ENCODE measurements at places on chromosomes 12 and 14. TPM values are rescaled to one million over a fixed set of nuclear protein-coding genes. Genes with fewer than 3 reads are reported as not detected.

GRCh38 chr12:585062-586061 is 77.9 kb downstream of the NINJ2 start:
- H3K4me3 ChIP-seq = no peak overlapping the region
- H3K4me1 ChIP-seq = peaks cover 4% of the 10 kb centered on the region

DNA sequence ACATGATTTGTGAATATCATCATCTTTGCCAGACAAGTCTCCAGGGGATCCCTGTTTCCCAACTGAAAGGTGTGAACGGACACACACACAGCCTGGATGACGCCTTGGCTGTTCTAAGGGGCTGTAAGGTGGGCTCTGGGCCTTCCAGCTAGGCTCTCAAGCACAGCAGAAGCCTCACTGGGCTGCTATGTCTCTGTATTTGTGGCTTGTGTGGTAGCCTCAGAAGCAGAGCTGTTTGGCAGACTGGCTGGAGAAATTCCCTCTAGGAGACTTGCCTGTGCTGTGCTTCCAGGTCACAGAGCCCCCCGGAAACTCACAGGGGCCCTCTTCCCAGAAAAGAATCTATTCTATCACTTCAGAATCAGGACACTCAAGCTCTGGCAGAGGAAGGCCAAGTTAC is 21.4 kb downstream of the OTUB2 start:
- H3K27ac ChIP-seq = no peak overlapping the region
- H3K4me3 ChIP-seq = no peak overlapping the region
- DNase-seq = no peak
- H3K4me1 ChIP-seq = peaks cover 7% of the 10 kb centered on the region
- H3K36me3 ChIP-seq = peaks cover 59% of the 10 kb centered on the region
- no peaks in the 10 kb centered on the region for H3K27me3 ChIP-seq

RBM23 gene
- 81.1 TPM for total RNA-seq

- H3K36me3 ChIP-seq = peaks cover 77% of the 10 kb centered on the region
- peaks cover 68% of the 10 kb centered on the region for H3K4me1 ChIP-seq
- H3K27ac ChIP-seq = peak overlapping the region; percentile 78
- no peaks in the 10 kb centered on the region for H3K27me3 ChIP-seq
- H3K4me3 ChIP-seq = no peak overlapping the region
Observed at GRCh38 chr12:108831309-108831991, 25.9 kb downstream of the SSH1 start.

DNA sequence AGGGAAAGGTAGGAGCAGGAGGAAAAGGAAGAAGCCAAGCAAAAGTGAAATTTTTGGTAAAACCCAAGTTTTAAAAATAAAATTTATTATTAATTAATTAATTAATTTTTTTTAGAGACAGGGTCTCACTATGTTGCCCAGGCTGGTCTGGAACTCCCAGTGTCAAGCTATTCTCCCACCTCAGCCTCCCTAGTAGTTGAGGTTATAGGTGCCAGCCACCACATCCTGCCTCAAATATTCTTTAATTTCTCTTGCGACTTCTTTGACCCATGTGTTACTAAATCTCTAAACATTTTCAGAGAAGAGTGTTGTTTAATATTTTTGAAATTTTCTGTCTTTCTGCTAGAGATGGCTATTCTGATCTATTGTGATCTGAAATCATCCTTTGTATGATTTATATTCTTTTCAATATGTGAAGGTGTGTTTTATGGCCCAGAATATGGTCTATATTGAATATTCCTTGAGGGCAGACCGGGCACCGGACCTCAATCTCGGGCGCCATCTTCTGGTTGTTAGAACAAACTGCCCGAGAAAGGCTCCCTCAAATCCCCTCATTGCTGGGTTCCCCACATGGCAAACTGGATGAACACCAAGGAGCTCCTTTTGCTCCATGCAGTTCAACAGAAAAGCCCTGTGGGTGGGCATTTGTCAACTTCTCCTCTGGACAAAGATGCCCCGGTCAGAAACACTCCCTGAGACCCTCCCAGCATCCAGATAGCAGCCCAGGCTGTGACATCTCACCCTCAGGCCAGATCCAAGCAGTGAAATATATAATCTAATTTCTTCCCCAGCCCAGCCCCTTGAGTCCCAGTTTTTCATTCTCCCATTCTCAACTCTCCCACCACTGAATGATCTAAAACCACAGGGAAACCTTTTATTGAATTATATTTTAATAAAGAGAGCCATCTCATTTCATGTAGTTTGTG is 110.5 kb downstream of the ASCL4 start:
- peak; percentile 22 for DNase-seq
- H3K27me3 ChIP-seq = peaks cover 17% of the 10 kb centered on the region
